ENCODE measurements at places on chromosomes 2 and 18.

DNA sequence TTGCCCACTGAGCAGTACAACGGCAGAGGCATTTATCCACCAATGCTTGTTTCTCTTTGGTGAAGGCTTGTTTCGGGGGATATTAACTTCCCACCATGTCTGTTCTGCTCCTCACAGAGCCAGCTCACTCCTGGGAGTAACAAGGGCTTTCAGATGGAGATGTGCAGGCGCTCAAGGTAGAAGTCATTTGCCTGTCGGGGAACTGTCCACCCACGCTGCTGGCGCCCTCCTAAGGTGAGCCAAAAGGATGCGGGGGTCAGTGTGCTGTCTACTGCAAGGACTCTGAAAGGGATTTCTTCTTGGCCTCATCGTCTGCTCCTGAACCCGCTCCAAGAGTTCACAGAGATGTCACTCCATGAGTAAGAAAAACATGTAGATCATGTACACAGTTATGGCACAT, 57.0 kb upstream of the CYRIA start:
- no peak for DNase-seq

DNA sequence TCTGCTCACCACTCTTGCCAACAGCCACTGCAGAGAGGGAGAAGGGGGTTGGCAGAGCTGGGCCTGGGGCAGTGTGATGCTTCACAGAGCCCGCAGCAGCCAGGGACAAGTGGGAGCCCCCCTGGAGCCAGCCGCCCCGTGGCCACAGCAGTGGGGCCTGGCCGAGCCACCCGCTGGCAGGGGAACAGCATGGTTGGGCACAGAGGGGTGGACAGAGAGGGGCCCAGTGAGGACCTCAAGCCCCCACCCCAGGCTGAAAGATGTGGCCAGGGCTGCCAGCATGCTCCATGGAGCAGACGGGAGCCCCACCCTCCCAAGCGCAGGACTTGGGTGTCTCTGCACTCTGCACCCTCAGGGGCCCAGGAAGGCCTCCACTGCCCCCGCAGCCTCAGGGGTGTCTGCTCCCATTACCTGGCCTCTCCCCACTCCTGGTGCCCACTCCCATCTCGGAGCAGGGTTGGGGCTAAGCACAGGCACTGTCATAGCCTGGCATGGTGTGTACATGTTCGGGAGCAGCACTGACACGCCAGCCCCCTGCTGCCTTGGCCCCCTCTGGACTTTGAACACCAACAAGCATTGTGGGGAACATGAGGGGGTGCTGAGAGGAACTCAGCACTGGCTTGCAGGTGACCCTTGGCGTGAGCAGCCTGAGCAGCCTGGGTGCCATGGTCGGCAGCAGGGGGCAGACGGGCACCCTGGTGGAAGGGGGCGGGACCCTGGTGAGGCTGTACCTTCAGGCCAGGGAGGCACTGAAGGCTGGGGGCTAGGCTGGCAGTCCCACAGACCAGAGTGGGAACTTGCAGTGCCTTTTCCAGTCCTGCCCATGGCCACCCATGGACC, 279.6 kb upstream of the CYP26B1 start:
- no peak for DNase-seq

DNA sequence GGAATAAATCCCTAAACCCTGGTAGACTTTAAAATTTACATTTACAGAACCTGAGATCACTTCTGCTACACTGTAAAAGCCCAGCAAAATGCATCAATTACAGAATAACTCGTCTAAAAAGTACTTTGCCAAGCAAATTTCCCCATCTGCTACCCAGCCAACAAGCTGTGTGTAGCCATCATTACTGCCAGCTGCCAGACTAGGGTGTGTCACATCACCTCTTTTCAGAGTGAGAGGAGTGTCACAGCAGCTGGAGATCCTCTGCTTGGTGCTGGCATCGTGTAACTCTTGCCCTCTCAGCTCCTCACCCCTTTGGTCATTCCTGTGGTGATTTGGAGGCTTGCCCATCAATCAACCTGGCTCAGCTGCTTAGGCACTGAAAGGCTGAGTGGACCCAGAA, 340.4 kb upstream of the MMADHC start:
- DNase-seq: no peak

- no peak for DNase-seq
Measured at GRCh38 chr18:9048236-9048635, 54.3 kb upstream of the NDUFV2 start.

DNA sequence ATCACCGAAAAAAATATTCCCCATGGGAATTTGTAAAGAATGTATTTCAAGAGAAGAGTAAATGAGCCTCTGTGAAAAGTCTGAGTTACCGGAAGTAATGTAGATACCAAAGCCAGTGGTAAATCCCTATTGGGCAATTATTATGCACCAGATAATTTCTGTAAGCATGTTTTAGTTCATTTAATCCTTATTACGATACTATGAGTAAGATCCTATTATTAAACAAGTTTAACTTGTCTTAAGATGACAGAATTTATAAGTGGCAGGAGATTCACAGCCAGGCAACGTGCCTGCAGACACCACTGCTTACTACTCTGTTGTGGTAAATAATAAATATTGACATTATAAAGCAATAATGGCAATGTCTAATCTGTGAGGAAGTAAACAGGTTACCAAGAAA, 280.8 kb upstream of the RGPD4 start:
- no peak for DNase-seq

DNA sequence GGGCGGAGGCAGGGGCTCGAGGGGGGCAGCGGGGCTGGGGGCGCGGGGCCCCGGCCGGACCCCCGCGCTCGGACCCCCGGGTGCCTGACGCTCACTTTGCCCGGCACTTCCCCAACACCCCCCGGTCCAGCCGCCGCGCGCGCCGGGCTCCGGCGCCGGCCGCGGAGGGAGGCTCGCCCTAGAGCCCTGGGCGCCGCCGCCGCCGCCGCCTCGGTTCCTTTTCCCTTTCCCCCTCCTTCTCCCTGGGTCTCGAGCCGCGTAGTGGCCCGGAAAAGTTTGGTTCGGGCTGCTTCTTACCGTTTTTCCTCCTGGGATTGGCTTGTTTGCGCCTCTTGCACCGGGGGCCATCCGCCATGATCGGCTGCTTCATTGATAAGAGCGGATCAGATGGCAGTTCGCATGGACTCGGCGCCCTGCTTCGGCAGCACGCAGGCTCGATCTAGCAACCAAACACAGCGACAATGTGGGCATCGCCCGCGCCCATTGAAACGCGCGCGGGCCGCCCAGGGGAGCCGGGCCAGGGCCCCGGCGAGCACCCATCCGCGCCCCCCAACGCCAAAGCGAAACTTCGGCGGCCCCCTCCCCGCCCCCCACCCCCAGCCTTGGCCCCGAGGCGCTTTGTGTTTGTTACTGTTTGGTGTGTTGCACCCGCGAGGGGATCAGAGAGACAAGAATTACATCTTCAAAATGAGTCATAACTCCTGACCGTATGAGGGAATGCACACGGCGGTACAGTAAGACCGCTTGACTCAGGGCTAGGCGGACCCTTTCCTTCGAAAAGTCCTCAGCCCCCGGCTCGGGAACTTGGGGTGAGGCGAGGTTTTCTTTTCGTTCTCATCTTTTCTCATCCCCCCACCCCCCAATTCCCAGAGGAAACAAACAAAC, 2.7 kb downstream of the ZEB2 start:
- DNase-seq: no peak

DNA sequence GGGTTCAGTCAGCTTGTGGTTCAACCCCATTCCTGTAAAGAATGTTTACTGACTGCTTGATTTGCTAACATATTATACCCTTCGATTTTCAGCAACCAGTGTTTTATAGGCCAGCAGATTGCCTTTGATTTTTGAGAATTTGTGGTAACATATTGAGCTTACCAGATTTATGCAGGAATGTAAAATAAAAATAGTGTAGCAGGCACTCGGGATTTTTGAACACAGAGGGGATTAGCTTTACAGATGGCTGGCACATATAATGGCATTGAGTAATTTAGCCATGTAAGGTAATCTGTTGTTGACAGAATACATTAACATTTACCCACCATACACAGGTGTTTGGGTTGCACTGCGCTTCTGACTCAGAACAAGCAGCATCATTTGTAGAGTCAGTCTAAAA, 354.0 kb downstream of the LRRTM1 start:
- DNase-seq: no peak

DNA sequence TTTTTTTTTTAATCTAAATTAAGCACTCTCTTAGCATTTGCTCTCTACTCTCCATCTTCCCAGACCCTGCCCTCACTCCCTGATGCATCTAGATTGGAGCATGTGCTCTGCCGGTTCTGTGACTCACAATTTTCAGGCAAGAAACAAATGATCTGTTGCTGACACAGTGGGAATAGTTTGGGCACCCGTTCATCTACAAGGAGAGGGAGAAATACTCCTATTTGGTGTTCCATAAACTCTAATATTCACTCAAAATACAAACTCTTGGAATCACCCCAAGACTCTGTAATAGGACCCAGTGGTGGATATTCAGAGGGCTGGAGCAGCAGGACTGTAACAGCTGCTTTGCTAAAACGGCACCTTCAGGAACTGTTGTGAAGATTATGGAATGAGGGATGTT, 37.1 kb upstream of the LINC00305 start:
- DNase-seq: no peak

- DNase-seq: no peak
Measured at GRCh38 chr2:219475697-219476651, 22.7 kb upstream of the GMPPA start.

DNA sequence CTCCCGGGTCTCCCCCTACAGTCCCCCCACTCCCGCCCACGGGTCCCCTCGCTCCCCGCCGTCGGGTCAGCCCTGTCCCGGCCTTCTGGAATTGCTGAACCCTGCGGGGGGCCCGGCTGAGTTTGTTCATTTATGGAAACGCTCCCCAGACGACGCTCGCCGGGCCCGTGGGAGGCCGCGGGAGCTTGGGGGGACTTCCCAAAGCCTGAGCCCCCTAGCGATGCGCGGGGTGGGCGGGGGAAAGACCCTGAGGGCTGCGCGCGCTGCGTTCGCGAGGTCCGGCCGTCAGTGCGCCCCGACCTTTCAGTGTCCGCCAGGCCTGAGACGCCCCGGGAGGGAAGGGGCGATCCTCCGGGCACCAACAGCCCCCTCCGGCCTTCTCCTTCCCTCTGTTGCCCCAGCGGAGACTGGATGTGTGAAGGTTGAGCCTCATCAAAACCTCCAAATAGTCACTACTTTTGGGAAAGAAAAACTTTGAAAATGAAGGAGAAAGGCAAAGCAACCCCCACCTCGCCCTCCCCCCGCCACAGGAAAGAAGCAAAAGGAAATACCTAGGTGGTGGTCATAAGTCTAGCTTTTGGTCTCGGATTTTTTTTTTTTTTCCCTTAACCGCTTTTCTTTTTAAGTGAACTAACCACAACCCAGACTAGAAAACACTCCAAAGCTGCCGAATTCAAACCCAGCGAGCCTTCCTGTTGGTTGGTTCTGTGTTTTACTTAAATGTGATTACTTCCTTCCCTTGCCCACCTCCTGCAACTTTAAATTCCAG, 509 bp upstream of the CYS1 start:
- DNase-seq: no peak

DNA sequence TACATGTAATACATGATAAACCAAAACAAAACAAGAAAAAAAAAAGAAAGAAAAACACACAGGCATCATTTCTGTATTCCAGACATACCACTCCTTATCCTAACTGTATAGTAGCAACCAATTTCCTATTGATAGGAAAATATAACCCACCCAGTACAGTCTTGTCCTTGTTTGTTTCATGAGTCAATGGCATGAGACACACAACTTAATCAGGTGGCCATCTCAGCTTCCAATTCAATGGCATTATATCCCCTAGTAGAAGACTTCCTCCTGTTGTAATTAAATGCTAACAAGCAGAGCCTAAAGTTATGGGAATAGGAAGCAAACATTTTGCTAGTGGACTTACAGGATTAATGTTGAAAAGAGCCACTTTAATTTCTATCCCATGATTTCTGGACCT, 121.0 kb upstream of the NOL4 start:
- no peak for DNase-seq

GRCh38 chr2:120775194-120775593, 39.5 kb downstream of the GLI2 start:
- DNase-seq: no peak

DNA sequence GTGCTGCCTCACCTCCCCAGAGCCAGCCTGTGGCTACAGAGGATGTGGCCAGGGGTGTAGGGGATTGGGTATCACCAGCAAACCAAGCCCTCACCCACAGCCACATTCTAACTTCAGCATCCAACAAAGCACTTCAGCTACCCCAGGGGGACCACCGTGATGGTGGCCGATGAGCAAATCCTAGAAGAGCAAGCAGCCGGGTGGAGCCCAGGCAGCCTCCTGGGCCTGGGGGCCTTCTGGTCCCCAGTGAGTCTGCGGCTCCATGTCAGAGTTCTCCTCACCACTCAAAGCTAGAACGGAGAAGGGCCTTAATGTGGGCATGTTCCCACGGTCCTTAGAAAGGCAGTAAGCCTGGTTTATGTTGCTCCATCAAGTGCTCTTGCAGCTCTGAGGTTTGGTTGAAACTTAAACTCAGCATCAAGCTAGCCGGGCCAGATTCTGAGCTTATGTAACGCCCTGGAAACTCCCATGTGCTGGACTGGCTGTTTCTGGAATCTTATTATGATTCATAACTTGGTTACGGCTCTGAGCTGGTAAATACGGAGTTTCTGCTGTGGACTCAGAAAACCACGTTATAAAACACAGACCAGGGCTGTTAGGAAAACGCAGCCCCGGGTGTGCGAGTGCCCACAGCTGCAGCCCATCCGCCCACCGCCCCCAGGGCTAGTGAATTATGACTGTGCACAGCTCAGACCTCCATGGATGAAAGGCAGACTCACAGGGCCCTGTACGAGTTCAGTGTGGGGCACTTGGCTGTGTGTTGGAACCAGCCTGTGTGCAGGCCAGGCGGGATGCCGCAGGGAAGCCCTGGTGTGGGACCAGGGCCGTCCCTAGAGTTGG, 99.8 kb downstream of the SEPTIN10 start:
- no peak for DNase-seq

DNA sequence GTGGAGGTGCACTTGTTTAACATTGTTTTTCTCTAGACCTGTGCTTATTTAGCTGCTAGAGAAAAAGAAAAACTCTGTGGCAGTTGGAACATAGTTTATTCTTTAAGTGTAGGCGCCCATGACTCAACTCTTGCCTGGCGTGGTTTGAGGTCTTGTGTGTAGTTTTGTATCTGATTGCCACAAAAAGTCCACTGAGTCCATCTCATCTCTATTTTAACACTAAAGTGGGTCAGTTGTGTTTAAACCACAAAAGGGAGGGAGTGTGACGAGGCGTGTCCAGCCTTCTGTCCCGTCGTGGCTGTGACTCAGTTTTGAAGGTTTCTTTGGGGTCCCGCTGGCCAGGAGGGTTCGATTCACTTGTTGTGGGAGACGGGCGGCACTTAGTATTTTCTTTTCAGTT, 15.3 kb upstream of the UGT1A9 start:
- no peak for DNase-seq

DNA sequence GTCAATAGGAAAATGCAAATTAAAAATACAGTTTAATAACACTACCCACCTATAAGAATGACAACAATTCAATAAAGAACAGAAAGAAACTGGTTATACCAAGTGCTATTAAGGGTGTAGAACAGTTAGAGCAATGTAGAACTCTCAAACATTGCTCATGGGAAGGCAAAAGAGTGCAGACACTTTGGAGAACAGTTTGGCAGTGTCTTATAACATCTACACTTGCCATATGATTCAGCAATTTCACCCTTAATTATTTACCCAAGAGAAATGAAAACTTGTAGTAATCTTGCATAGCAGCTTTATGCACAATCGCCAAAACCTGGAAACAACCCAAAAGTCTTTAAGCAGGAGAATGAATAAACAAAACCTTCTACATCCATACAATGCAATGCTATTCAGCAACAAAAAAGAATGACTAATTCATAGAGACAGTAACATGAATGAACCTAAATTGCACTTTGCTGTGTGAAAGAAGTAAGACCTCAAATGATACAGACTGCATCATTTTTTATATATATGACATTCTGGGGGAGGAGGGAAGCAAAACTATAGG, 455.2 kb downstream of the THSD7B start:
- DNase-seq: no peak
